ENCODE measurements at places on chromosomes 13 and 19.
A peak's percentile ranks its signal among the peaks of the same experiment; 100 is the strongest.

DNA sequence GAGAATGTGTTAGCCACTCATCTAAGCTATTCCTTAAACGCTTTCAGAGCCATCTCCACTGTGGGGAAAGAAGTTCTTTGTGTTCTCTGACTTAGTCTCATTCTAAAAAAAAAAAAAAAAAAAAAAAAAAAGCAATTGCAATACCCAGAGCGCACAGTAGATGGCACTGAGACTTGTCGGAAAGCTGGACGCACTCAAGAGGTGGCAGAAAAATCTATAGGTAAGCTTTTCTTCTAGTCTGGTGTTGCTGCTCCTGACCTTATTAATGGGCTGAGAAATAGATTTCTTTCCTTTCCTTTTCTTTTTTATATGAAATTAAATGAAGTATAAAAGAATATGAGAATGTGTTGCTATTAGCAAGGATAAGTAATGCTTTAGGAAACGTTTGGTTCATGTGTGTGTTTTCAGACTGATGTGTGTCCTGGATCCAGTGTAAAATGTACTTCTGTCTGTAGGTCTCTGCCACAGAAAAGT lies 4.7 kb upstream of the GJB2 start:
- DNase-seq: peak; percentile 65

GRCh38 chr13:66405908-66406802 lies 824.0 kb downstream of the PCDH9 start:
- DNase-seq: no peak

DNA sequence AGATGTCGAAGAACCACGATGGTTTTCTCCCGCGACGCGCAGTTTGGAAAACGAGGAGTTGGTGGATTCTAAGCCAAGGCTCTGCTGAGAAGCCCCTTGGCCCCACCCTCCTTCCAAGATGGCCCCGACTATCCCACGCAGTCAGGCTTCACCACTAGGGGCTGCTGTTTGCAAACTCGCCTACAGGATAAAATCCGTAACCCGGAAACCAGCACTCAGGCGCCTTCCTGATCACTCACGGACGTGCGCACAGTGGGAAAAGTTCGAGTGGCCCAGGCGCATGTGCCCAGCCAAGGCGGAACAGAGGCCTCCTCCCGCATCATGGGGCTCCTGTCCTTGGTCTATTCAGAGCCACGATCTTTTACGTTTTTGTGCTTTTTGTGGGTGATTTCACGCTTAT lies 19.2 kb upstream of the UQCR11 start:
- DNase-seq: no peak

DNA sequence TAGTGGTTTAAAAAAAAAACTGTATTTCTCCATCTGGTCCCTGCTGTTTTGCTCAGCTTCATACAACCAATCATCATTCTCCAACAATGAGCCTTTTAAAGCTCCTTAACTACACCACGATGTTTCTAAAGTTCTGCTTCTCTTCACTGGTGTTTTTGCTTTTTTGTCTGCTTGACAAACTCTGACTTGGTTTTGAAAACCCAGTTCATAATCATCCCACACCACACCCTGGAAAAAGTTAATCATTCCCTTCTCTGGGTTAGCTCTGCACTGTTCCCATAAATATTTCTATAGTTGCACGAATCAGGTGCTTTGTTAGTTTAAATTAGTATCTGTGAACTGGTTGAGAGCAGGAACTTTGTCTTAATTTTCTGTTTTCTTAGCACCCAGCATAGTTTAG lies 217.1 kb downstream of the ENOX1 start:
- no peak for DNase-seq

- peak; percentile 66 for DNase-seq
Measured at GRCh38 chr19:47414469-47414868, 4.9 kb downstream of the MEIS3 start.

DNA sequence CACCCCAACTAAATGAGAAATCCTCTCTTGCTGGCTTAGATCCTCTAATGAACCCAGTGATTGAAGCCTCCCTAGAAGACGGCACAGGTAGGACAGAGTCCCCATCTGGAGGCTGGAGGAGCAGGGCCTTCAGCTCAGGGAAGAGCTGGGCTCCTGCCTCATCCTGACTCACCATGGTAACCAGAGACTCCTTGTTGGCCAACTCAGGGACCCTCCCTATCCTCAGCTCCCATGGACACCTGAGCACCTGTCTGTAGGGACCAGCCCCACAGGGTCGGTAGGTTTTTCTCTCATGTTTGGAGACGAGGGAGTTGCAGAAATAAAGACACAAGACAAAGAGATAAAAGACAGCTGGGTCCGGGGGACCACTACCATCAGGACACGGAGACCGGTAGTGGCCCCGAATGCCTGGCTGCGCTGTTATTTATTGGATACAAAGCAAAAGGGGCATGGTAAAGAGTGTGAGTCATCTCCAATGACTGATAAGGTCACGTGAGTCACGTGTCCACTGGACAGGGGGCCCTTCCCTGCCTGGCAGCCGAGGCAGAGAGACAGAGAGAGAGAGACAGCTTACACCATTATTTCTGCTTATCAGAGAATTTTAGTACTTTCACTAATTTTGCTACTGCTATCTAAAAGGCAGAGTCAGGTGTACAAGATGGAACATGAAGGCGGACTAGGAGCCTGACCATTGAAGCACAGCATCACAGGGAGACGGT lies 26.6 kb downstream of the SIGLEC7 start:
- DNase-seq: no peak

GRCh38 chr13:37929308-37929707 lies 59.7 kb upstream of the TRPC4 start:
- no peak for DNase-seq

DNA sequence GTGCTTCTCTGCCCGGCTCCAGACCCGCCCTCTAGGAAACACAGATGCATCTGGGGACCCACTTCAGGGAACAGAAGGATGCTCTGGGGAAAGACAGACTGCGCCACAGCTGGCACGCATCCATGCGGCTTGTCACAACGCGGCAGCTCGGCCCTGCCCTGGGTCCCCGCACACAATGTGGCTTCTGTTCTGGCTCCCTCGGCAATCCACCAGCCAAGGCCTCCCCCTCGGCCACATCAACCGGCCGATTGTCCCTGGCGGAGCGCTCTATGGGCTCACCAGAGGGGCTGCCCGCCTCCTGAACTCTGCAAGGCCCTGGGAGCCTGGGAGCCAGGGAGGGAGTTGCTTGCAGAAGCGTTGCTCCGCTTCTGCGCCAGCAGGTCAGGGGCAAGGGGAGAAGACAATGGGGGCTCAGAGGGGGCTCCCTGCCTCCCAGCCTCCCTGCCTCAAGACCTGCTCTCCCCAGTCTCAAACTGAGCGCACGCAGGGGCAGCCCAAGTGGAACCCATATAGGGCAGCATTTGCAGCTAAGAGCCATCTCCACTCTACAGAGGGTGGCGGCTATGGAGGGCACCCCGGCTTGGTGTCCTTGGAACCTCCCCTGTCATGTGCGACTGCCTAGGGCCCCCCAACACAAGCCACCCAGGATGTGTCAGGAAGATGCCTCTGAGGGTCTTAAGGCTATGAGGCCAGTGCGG lies 37.9 kb downstream of the MLLT1 start:
- no peak for DNase-seq

GRCh38 chr13:51659276-51660127 lies 75.2 kb downstream of the WDFY2 start:
- DNase-seq: no peak
